ENCODE measurements at places on chromosomes 12 and 14.

DNA sequence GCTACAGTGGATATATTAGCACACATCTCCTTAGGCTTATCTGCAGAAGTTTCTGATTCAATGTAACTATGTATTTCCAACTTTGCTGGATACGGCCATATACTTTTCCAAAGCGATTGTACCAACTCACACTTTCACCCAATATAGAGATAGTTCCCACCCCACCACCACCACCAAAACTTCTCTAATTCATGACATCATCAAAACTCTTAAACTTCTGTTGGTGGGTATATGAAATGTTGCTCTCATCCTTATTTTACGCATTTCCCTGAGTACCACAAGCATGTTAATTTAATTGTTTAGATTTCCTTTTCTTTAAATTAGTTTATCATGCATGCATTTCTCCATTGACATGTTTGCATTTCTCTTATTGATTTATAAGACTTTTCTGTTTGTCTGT is 95.6 kb downstream of the PRKD1 start:
- DNase-seq = no peak

DNA sequence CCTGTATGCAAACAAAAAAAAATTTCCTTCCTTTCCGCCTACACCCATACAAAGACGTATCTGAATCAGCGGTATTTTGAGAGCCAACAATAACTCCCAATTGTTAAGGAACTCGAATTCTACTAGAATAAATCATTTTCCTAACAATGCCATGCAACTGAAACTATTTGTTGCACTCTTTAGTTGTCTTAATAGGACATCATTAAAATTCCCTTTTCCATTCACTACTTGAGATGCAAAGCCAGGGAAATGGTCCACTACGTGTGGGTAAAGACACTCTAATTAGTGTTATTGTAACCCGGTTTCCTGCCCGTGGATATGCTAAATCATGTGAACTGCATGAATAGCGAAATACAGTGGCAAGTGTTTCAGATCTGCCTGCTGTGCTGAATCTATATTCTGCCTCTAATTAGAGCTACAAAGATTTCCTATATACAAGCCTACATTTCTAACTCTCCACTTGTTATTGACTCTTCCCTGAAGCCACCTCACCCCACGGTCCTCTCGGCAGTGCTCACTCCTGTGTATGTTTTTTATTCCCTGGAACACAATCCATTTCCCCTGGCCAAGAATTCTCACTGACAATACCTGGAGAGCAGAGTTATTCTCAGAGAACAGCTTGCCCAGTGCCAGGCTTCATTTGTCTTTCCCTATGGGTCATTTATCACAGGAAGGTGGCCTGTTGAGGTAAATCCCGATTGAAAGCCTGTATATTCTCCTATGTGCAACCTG is 168.3 kb downstream of the PAWR start:
- DNase-seq = no peak

DNA sequence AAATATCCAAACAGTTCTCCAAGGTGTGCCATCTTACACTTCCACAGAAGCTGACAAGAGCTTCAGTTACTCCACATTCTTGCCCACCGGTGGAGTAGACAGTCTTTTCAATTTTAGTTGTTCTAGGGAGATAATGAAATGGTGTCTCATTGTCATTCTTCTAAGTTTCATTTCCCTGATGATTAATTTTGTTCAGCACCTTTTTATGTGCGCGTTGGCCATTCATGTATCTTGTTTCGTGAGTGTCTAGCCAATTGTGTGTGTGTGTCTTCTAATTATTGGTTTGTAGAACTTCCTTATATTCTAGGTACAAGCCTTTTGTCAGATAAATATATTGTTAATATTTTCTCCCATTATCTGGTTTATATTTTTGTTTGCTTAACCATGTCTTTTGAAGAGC is 63.1 kb downstream of the GLT1D1 start:
- DNase-seq = no peak

- peak; percentile 20 for DNase-seq
These were observed 25.7 kb downstream of the KLRK1 start for GRCh38 chr12:10363914-10364814.

DNA sequence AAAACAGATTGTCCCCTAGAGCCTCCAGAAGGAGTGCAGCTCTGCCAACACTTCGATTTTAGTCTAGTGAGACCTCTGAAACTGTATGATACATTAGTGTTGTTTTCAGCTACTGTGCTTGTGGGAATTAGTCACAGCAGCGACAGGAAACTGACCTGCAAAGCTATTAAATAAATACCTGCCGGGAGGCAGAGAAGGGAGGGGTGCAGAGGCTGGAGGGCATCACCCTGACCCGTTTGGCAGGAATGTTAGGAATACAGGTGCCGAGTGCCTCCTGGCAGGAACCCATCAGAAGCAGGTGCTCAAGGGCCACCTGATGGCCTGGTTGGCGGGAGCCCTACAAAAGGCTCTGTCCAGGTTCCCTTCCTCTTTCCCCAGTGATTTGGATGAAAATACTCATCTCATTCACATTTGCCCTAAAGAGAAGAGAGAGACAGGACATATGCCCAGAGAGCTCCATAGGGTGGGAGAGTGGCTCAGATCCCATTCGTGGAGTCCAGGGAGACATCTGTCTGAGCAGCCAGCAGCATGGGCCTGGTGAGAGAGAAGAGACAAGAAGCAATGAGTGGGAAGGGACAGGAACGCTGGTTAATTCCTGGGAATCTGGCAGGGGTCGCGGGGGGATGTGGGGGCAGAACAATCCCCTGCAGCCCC is 44.6 kb downstream of the C14orf132 start:
- no peak for DNase-seq

- DNase-seq = peak; percentile 37
These were observed 135.5 kb downstream of the PAWR start for GRCh38 chr12:79555028-79555925.

DNA sequence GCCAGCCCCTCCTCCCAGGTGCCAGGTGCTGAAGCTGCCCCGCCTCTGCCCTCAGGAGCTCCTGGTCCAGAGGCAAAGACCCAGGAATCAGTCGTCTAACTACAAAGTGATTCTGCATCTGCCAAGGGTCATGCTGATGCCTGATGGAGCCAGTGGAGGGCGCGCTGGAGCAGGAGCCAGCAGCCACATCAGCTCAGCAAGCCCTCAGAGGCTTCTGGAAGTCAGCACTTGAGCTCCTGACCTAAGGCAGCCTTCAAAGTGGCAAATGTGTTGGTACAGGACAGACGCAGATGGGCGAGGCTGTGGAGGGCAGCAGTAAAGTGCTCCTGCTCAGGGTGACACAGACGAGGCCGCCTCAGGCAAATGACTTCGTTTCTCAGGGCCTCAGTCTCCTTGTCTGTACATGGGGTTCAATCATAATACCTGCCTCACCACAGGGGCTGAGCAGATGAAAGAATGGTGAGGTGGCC is 10.9 kb downstream of the C12orf43 start:
- DNase-seq = peak; percentile 59

DNA sequence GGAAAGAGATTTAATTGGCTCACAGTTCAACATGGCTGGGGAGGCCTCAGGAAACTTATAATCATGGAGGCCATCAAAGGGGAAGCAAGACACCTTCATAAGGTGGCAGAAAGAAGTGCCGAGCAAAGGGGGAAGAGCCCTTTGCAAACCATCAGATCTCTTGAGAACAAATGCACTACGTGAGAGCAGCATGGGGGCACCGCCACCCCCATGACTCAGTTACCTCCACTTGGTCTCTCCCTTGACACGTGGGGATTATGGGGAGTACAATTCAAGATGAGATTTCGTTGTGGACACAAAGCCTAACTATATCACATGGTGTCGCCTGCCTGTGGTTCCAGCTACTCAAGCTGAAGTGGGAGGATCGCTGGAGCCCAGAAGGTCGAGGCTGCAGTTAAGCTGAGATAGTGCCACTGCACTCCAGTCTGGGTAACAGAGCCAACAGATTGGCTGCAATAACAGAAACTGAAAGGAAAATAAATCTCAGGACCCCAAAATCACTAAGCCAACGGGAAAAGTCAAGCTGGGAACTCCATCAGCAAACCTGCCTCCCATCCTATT is 10.0 kb upstream of the CDCA4 start:
- no peak for DNase-seq
